ENCODE measurements at places on chromosomes 7 and 10.
A peak's percentile ranks its signal among the peaks of the same experiment; 100 is the strongest.

DNA sequence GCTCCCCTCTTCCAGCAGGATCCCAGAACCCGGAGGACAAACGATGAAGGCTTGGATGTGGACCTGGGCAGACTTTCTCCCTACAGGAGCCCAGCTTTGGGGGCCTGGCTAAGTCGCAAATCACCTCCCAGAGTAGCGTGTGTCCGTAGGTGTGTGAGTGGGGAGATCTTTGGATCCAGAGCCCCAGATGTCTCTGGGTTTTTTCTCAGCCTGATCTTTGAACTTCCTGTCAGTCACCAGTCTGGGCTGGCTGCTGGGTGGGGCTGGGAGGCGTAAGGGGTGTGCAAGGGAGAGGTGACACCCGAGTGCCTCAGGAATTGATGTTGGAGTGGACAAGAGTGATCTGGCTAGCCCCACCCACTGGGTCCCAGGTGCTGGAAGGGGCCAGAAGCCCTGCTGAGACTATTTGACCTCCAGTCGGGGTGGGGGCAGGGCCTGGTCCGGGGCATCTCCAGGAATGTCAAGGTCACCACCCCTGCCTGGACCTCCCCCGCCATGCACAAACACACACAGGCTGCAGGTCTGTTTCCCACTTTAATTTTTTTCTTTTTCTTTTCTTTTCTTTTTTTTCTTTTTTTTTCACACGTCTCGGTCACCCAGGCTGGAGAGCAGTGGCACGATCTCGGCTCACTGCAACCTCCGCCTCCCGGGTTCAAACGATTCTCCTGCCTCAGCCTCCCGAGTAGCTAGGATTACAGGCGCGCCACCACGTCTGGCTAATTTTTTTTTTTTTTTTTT is at the start of gene MOGAT3:
TSS of gene MOGAT3 (minus strand) at position 175 of the 738 bp plus-strand sequence. CDS start 182 bp downstream, outside the sequence.
- no peak for DNase-seq

DNA sequence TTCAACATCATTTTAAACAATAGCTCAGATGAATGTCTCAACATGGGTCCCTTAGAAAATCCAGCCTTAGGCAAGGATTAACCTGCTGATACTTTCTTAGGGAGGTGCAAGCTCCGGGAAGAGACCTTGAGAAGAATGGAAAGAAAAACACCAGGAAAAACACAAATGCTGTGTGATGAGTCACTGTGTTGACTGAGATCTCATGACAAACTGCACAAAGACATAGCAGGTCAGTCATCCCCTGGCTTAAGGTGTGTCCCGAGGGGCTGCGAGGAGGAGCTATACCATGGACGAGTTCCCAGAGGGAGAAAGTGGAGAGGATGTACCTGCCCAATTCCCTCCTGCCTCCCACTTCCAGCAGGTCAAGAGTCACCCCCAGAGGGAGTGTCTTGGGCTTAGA is 98.0 kb downstream of the TEX36 start:
- DNase-seq, result no peak

DNA sequence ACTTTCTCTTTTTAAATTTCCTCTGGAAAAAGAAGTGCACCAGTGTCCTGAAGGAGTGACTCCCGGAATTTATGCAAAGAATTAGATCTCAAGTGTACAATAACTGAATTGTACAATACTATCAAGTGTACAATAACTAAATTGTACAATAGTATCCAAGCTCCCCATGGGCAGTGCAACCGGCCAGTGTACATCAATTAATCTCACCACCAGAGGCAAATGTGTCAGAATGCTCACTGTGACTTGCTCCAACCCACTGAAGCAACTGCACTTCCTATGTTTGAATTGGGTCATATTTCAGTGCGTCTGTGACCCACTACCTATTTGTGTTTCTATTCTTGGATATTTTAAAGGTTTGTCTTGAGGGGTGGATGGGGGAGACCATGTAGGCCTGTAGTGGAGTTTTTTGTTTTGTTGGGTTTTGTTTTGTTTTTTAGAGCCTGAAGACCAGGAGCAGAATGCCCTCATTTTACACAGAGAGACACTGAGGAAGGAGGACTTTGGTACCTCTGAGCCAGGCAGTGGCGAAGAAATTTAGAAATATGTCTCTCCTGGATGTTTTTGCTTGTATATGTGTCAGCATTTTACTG is 78.5 kb upstream of the CTTNBP2 start:
- DNase-seq, result no peak

DNA sequence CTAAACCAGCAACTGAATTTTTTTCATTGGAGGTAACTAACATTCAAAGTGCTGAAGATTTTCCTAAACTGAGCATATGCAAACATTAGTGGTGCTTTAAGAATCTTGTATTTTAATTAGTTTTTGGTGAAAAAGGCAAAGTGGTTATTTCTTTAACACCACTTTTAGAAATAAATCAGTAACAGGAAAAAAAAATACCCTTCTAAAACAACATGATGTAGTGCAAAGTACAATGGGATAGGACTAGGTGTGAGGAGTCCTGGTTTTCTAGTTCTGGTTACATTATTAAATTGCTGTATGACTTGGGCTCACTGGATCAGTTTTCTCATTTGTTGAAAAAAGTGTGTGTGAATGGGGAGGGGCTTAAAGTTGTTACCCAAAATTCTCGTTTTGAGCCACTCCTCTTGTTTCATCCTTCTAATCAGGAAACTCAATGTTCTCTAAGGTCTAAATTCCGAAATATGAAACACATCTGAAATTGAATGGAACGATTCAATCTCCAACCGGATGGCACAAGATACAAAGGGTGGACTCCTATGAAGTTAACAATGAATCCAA is 1.8 kb downstream of the WASL start:
- no peak for DNase-seq

DNA sequence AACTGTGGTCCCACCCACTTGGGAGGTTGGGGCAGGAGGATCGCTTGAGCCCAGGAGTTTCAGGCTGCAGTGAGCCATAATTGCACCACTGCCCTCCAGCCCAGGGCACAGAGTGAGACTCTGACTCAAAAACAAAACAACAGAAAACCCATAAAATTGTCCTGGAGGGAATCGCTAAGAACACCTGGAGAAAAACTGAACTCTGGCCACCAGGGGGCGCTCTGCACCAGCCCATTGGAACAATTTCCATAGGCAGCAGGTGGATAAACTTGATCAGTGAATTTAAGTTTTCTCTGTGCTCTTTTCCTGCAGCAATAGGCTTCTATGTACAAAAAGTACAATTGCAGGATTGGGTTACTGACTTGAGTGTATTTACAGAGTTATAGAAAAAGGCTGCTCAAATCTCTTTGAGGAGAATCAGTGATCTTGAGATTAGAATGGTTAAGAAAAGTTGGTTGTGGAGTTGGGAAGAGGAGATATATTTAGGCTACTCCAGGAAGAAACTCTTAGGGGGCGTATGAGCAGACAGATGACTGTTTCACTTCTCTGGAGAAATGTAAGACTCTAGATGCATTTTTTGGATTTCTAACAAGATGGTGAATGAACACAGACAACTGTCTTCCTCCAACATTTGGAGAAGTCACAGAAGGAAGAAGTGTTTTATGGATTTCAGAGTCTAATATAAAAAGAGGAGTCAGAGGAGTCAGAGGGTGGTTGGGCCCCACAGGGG is 274.9 kb upstream of the GALNT17 start:
- DNase-seq, result peak; percentile 11

DNA sequence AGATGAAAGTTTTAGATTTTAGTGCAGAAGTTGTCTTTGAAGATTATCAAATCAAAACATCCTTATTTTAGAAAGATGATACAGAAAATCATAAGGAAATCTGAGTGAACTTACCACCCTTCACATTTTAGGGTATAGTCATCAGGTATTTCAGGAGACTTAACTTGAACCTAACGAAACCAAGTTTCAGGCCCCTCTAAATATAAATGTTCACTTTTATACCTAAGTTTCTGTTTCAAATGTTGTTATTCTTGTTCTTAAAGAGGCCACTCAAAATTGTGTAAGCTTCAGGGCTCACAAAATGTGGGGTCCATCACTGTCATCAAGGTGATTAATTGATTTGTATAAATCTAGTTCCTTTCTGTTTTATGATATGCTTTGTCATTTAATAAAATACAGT is 216.2 kb downstream of the KIAA1217 start:
- DNase-seq, result no peak

- DNase-seq, result no peak
Measured at GRCh38 chr10:5951721-5952407, 25.5 kb downstream of the IL15RA start.

DNA sequence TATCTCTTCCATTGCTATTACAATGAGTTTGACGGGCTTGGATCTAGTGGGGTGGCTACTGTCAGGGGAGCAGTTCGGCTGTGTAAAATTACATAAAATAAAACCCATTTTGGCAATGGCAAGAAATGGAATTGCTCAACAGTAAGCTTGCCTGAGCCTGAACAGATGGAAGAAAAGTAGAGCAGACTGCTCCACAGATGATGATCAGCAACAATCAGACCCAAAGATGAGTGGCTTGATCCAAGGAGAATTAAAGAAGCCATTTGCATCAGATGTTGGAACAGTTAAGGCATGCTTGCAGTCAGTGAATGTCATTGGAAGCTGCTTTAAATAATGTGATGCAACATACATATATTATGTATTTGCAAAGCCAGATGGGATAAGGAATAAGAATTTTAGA is 256.6 kb upstream of the SMIM30 start:
- no peak for DNase-seq

DNA sequence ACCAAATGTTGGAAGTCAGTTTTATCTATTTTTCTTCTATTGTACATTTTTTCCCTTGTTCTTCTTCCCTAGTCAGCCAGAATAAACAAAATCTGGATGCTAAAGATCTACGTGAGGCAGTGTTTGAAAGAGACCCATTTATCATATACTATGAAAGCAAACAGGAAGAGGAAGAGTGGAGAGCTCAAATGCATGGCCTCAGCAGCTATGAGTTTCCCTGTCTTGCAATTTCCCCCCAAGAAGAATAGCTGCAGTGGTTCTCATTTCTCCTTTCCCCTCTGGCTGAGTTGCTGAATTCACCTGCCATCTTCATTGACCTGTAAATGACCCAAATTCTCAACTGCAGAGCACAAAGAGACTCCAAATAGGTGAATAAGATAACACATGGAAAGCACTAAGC is 347.1 kb upstream of the NRP1 start:
- no peak for DNase-seq

- DNase-seq, result no peak
Measured at GRCh38 chr10:99784016-99784726, 1.7 kb downstream of the ABCC2 start.

DNA sequence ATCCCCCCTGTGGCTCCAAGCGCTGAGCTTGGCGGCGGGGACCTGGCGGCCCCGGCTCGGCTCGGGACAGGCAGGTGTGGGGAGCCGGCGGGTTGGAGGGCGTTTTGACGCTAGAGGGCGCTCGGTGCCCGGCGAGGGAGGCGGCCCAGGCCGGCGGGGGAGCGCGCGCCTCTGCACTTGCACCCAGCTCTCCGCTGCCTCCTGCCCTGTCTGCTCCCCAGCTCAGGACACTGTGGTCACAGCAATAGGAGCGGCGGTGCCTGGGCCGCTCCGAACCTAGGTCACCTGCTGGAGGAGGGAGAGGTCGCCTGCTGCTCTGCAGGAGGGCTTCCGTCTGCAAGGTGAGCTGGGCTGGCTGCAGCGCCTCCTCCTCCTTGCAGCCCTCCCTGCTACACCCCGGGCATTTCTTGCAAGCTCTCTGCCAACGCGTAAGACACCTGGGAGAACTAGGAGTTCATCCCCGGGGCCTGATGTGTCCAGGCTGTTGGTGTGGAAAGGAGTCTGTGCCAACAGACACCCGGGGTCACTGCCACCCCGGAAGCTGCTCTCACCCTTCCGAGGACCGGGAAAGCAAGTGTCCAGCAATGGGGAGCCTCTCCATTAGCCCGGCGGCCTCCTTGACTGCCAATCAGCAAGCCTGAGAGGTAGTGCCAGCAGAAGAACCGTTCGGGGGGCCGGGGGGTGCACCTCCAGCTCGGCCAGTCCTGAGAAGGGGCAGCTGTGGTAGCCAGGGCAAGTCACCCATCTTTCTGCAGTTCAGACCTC is 620.4 kb downstream of the GALNT17 start:
- DNase-seq, result no peak

GRCh38 chr7:155804897-155805825 is 7.1 kb downstream of the SHH start:
- peak; percentile 14 for DNase-seq

DNA sequence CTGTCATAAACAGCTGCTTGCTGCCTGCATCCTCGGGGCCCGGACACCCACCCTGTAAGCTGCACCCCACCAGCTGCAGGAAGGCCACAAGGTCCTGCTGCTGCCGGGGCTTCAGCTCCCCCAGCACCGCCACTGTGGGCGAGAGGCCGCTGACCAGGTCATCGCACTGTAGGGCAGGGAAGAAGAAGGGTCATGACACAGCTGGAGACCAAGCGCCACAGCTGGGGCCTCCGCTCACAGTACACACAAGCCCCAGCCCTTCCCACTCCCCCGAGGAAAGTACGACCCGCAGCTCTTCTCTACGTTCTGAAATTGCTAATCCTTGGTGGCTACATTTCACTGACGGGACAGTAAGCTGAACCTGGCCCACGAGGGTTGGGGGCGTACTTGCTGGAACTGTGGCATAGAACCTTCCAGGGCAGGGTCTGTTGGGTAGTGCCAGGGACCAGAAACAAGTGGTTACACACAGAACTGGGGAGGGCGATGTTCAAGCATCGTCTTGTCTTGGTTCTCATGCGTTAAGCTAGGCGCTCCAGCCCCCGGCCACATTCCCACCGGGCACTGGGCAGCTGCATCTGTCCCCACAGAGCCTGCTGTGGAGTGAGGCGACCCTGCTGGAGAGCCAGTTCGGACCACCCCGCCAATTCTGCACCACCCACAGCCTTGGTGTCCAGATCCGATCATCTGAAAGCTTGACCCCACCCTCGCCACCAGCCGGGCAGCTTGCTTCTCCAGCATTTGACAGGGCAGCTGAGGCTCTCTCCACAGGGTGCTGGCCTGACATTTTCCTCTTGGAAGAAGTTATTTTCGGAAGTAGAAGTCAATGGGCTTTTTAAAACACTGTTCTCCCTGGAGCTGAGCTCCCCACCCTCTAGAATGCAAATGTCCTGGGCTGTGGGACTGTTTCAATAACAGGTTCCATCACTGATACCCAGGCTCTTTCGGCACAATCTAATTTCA is 50.8 kb downstream of the GSDME start:
- no peak for DNase-seq

DNA sequence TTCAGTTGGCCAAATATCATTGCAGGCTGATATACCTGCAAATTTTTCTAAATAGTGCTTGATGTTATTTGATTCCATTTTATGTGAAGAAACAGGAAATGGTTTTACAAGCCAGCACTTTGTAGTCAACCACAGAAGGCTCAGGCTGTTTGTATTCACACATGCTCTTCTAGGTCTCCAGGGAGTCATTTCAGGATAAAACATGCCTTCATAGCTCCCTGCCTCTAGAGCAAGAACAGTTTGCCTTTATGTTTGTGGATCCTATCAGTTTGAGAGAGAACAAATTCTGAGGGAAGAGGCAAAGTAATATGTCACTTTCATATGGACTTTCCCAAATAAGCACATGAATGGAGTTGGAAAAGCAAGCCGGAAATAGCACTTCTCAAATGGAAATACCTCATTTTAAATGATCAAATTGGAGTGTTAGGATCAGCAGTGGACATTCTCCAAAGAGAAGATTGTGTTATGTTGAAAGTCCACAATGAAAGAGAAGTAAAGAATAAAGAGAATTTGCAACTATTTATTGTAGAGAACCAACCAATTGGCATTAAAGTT is 277.6 kb downstream of the KCND2 start:
- DNase-seq, result no peak

All from T-helper 1 cell (primary cell).